ENCODE measurements at places on chromosomes 1 and 21. TPM values are rescaled to one million over a fixed set of nuclear protein-coding genes. Genes with fewer than 3 reads are reported as not detected.

Gene CNR2
- not detected for total RNA-seq

- no peak for DNase-seq
Measured at GRCh38 chr1:177210071-177210470, 39.3 kb downstream of the BRINP2 start.

Gene NBPF4
- not detected for total RNA-seq

- DNase-seq = no peak
Measured at GRCh38 chr1:85318217-85318616, 41.8 kb upstream of the BCL10 start.

Gene LAX1
- total RNA-seq = not detected

- DNase-seq = no peak
Measured at GRCh38 chr1:202848191-202848542, 37.4 kb downstream of the PCAT6 start.

Gene NDC1
- total RNA-seq = 25.5 TPM

- DNase-seq = no peak
Measured at GRCh38 chr1:23283667-23284602, 60.1 kb downstream of the HNRNPR start.

Gene CHRM3
- total RNA-seq = 3.0 TPM

Data from progenitor cell of endocrine pancreas (in vitro differentiated cells).